ENCODE measurements at places on chromosomes 7 and 10.

DNA sequence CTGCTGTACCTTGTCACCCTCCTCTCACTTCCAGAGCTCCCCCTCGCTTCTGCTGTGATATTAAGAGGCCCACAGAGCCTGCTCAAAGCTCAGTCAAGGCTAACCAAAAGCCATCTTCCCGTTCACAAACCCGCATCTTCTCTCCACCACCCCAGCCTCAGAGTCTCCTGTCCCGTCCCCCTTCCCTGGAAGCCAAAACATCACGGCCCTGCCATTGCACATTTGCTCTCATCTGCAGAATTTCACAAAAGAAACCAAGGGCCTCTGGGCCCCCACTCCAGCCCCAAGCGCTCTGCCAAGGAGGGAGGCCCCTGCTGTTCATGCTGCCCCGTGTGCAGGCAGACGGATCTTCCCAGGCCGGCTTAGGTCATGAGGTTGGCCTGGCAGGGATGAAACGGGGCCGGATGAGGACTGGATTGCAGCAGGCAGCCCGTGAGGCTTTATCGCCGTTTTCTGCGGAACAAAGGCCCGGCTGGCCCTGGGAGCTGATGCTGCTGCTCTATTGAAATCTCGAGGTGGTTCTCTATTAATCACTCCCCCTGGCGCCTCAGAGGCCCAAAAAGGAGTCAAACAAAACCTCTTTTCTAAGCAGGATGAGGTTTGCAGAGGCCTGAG, 31.6 kb upstream of the FOXK1 start:
- DNase-seq = no peak

- DNase-seq = no peak
Observed at GRCh38 chr10:8416192-8416701, 361.8 kb downstream of the GATA3 start.

GRCh38 chr10:121450247-121450646, 148.0 kb downstream of the FGFR2 start:
- DNase-seq = no peak

DNA sequence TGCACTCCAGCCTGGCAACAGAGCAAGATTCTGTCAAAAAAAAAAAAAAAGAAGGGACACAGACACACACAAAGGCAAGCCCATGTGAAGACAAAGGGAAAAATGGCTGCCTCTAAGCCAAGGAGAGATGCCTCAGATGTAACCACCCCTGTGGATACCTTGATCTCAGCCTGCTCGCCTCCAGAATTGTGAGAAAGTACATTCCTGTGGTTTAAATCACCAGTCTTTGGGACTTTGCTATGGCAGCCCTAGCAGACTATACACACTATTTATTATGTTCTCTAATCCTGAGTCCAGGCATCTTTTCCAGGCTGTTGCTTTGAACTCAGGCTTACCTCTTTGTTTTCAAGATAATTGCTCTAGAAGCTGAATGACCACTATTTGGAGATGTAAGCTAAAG, 494.3 kb downstream of the GALNT17 start:
- no peak for DNase-seq

DNA sequence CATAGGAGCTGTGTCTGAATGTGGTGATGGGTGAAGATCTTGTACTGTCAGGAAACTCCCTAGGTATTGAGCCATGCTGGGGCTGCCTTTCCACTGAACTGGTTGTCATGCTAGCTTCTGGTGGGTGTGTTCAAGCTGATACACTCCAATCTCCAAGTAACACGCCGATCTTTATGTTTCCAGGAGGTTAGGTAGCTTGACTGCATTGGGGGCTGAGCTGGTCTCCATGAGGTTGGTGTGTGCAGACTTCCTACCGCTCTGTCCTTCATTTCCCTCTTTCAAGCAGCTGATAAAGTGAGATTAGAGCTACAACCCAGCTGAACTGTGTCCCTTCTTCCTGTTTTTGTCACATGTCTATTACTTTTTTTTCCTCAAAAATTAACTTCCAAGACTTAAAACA, 265.5 kb downstream of the ANKRD30A start:
- no peak for DNase-seq

DNA sequence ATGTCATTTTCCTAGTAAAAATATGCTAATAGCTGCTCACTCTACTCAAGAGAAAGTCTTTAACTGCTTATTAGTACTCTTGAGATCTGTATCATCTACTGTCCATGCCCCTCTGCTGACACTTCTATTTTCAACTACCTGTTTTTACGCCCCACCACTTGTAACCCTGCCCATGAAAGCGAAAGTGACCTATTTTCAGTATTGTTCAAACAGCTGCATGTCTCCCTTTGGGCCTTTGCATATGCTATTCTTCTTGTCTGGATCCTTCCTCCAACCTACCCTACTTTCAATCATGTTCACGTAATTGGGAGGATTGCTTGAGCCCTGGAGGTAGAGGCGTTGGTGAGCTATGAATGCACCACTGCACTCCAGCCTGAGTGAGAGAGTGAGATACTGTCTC, 1481.3 kb downstream of the GATA3 start:
- no peak for DNase-seq

DNA sequence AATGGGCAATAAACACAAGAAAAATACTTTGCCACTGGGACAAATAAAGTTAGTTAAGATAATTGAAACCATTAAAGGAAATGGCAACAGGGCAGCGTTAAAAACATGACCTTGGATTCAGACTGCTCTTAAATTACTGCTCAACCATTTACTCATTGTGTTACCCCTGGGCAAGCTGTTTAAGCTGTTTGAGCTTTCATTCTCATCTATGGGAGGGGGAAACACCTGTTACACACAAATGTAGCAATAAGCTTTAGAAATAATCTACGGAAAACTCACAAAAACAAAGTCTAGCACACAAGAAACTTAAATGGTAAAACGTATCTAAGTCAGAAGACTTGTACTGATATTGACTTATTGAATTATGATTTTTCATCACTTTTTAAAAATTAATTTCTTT, 137.1 kb downstream of the KMT2E start:
- DNase-seq = no peak

GRCh38 chr10:68151453-68151852, 42.2 kb downstream of the MYPN start:
- DNase-seq = no peak

DNA sequence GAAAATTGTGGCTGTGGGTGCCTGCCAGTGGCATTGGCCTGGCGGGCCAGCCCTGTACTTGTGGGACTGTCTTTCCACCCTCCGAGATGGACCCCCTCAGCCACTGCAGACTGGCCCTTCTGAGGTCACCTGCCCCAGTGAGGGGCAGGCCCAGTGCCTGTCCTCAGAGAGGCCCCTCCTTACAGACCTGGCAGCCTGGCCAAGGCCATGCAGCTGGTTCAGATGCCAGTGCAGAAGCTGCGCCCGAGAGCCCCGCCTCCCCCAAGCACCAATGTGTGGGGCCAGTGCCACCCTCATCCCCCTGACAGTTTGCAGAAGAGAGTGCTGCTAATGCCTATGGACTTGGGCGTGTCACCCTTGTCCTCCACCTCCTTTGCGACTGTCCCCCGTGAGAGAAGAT, 10.0 kb downstream of the ZNF316 start:
- no peak for DNase-seq

DNA sequence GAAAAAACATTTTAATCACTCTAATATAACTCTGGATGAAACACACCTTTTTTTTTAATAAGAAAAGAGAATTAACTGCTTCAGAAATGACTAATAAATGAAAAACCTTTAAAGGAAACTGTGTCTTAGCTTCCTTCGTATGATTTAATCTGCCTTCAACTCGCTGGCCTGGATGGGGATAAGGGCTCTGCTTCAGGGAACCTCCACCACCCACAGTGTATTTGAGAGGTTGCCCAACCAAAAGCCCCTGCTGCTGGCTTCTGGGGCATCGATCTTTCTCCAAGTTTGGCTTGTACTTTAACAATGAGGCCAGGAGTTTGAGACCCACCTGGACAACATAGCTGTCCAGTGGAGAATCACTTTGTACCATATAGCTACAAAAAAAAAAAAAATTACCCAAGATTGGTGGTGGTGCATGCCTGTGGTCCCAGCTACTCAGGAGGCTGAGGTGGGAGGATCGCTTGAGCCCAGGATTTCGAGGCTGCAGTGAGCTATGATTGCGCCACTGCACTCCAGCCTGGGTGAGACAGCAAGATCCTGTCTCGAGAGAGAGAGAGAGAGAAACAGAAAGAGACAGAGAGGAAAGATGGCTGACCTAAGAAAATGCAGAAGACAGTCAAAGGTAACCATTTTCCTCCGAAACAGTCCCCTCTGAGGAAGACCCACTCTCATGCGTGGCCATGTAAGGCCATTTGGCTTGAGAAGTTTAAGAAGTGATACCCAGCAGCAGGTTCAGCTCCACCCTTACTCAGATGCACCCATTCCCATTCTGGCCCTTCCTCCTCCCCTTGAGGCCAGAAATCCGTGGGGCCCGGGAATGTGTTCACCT, 13.6 kb upstream of the LIMK1 start:
- no peak for DNase-seq

- no peak for DNase-seq
Observed at GRCh38 chr7:8113184-8113583, 144.6 kb downstream of the GLCCI1 start.
